ENCODE measurements at places on chromosomes 3 and 15. TPM values are rescaled to one million over a fixed set of nuclear protein-coding genes. Genes with fewer than 3 reads are reported as not detected.

The KNG1 gene
- total RNA-seq = 0.36 TPM

The CEP70 gene
- total RNA-seq = 19.0 TPM

- H3K27me3 ChIP-seq = no peaks in the 10 kb centered on the region
- no peak overlapping the region for H3K27ac ChIP-seq
- H3K36me3 ChIP-seq = no peaks in the 10 kb centered on the region
- H3K4me3 ChIP-seq = no peak overlapping the region
- no peaks in the 10 kb centered on the region for H3K4me1 ChIP-seq
Observed at GRCh38 chr15:94105760-94106159, 125.6 kb upstream of the MCTP2 start.

DNA sequence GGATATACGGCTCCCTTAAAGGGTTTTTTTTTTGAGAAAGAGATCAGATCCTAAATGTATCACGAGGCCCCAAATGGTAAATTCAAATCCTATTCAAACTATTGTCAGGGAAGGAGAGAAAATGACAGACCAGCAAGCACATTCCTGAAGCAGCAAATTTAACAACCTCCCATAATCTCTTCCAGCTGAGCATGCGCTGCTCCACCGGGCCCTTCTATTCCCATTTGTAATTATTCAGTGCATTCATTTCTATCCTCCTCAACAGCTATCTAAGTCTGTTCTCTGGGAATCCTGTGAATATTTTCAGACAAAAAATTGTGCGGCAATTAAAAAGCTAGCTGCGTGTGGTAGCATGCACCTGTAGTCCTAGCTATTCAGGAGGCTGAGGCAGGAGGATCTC, 43.2 kb downstream of the MAGI1 start:
- no peaks in the 10 kb centered on the region for H3K36me3 ChIP-seq
- DNase-seq = no peak
- no peaks in the 10 kb centered on the region for H3K27me3 ChIP-seq
- no peaks in the 10 kb centered on the region for H3K4me1 ChIP-seq

- no peak overlapping the region for H3K27ac ChIP-seq
- H3K4me3 ChIP-seq = no peak overlapping the region
- no peaks in the 10 kb centered on the region for H3K27me3 ChIP-seq
- no peaks in the 10 kb centered on the region for H3K36me3 ChIP-seq
- DNase-seq = no peak
Observed at GRCh38 chr3:114445233-114445632, 151.4 kb downstream of the TIGIT start.

GRCh38 chr3:139522421-139522820, 17.1 kb downstream of the RBP1 start:
- no peak overlapping the region for H3K4me3 ChIP-seq
- H3K27ac ChIP-seq = no peak overlapping the region
- no peak for DNase-seq
- H3K4me1 ChIP-seq = no peaks in the 10 kb centered on the region
- no peaks in the 10 kb centered on the region for H3K36me3 ChIP-seq

DNA sequence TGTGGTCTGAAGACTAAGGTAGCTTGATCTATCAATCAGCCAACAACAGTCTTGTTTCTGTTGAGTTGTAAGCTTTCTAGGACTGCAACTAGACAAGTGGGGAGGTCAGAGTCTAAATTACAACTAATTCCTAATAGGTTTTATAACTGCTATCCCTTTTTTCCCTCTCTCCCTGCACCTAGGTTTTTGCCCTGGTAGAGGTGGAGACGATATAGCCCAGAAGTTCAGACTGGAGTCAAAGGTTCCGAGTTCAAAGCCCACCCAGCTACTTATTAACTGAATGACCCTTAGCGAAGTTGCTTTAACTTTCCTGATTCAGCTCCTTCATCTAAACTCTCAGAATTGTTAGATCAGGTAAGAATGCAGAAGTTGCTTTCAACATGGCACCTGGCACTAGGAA, 100.6 kb downstream of the IGF2BP2 start:
- no peaks in the 10 kb centered on the region for H3K27me3 ChIP-seq
- peaks cover 5% of the 10 kb centered on the region for H3K4me1 ChIP-seq
- no peak overlapping the region for H3K27ac ChIP-seq
- no peak overlapping the region for H3K4me3 ChIP-seq
- no peak for DNase-seq

- H3K4me3 ChIP-seq = peak overlapping the region; percentile 72
- no peaks in the 10 kb centered on the region for H3K36me3 ChIP-seq
- H3K27ac ChIP-seq = peak overlapping the region; percentile 93
- H3K27me3 ChIP-seq = peaks cover 9% of the 10 kb centered on the region
- peaks cover 15% of the 10 kb centered on the region for H3K4me1 ChIP-seq
- DNase-seq = no peak
Observed at GRCh38 chr3:107430214-107430995, 53.2 kb downstream of the CCDC54 start.

- DNase-seq = no peak
- no peaks in the 10 kb centered on the region for H3K36me3 ChIP-seq
- no peak overlapping the region for H3K27ac ChIP-seq
Observed at GRCh38 chr15:100100926-100101325, 240.8 kb downstream of the ADAMTS17 start.

DNA sequence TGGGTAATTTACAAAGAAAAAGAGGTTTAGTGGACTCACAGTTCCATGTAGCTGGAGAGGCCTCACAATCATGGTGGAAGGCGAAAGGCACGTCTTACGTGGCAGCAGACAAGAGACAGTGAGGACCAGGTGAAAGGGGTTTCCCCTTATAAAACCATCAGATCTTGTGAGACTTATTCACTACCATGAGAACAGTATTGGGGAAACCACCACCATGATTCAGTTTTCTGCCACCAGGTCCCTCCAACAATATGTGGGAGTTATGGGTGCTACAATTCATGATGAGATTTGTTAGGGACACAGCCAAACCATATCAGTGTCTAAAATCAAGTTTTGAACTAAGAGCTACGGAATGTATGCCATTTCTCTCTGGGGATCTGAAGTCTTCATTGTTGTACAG, 354.8 kb upstream of the C2CD4B start:
- peaks cover 6% of the 10 kb centered on the region for H3K27me3 ChIP-seq
- no peaks in the 10 kb centered on the region for H3K4me1 ChIP-seq
- no peak for DNase-seq
- no peak overlapping the region for H3K27ac ChIP-seq

Data from spleen (tissue), 13 donors.